Right lung (tissue), 10 donors: ENCODE measurements at places on chromosomes 2 and 18. TPM values are rescaled to one million over a fixed set of nuclear protein-coding genes. Genes with fewer than 3 reads are reported as not detected.

TRIM43 gene
- not detected for polyA plus RNA-seq

RUFY4 gene
- polyA plus RNA-seq, result 0.79 TPM

MROH2A gene
- polyA plus RNA-seq, result 0.27 TPM

SKOR2 gene
- not detected for polyA plus RNA-seq

TDRD15 gene
- polyA plus RNA-seq, result not detected

FAM161A gene
- polyA plus RNA-seq, result 20.0 TPM

NOSTRIN gene
- polyA plus RNA-seq, result 32.8 TPM

ERBB4 gene
- polyA plus RNA-seq, result 1.2 TPM

BCL2L11 gene
- 26.6 TPM for polyA plus RNA-seq

TLX2 gene
- polyA plus RNA-seq, result 0.14 TPM

CDCA7 gene
- polyA plus RNA-seq, result 88.1 TPM
